ENCODE measurements at places on chromosomes 3 and 15.

DNA sequence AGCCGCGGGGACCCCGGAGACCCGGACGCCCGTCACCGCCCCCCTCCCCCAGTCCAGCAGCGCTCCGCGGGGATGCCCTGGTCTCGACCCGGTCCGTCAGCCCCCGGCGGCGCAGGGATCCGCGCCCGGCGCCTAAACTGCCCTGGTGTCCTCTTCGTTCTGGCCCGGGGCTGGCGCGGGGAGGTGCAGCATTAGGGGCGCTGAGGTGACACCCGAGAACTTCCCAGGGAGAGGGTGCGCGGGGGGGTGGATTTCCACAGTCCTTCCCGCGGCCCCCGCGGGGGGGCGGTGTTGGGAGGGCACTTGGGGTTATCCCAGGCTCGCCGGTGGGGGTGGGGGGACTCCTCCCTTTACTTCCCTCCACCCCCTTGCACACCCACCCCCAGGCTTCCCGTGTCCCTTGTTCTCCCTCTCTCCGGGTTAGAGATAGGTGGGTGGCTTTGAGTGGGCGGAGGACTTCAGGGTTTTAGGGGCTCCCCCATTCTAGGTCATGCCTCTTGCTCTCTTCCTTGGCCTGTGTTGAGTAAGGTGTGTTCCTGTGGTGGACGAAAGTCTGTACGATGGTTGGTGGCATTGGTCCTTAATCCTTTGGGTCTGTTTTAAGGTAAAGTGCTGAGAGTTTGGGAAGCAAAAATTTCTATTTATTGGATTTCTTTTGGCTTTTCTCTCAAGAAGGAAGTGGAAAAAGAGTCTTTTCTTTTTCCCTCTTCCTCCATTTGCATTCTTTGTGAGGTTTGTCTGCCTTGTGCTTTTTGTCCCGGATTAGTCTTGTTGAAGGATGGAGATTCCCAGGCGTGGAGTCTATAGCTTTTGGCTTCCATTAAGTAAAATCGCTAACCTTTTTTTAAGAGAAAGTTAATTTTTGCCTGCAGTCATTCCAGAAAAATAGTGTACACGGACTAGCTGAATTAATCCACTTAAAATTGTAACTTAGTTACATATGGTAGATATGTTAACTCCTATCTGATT lies 811 bp downstream of the SKIL start:
- DNase-seq, result peak; percentile 31

DNA sequence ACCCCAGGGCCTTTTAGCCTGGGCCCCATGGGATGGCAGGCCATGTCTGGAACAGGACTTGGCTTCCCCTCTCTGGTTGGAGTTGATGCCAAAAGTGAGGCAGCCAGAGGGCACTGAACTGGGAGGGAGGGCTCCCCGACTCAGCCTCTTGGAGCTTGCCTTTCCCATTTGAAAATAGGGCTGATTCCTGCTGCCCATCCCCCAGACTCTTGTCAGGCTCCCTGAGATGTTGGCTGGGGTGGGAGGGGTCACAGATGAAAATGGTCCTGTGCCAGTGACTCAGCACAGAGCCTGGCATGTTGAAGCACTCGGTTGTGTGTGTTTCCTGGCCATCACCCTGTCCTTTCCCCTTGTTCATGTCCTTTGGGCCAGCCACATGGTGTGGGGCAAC lies 6.6 kb downstream of the PPCDC start:
- DNase-seq, result no peak

DNA sequence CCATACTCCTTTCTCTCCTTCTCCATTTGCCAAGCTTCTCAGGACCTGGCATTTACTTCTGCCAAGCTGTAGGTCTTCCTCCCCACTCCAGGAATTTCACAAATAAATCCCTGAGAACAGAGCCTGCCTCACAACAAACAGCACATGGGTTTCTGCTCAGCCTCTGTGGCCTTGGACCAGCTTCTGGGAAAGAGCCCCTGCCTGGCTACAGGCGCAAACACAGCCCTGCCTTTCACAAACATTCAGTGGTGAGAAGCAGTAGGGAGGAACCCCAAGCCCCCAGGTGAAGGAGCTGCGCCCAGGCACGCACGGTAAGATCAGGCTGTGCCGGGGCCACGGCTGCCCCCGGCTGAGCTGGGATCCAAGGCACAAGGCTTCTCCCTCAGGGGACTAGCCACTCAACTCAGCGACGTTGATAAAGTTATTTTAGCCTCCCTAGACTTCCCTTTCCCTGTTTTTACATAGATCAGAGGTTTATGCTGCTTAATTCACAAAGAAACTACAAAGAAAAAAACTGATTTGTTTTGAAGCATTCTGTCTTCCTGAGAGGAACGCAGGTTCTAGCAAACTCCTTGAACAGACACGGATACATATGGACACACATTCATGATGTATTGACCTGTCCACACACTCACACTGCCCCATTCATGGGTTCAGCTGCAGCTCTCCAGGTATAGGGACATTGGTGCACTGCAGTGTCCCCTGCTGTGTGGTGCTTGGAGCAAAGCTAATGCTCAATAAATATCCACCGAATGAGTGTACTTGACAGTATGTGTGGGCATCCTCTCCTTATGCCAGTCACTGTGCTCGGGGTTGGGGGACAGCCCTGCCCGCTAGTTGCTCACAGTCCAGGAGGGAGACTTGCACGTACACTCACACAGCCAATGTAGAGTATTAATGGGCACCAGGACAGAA lies 25.4 kb downstream of the HES1 start:
- DNase-seq, result no peak

DNA sequence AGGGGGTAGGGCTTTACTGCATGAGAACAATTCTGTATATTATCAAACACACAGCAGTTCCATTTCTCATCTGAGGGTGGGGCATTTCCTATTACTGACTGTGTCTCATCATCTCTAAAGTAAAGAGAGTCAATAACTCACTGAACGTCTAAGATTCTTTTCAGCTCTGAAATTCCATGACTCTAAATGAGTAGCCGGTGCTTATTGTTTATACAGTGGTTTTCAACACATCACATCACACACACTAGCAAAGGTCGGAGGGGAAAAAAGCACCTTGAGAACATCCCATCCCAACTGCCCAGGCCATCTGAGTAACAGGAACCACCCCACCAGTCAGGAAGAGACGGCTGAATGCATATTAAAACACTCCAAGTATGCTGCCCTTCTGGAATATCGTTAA lies 196.0 kb downstream of the SUCLG2 start:
- DNase-seq, result no peak

DNA sequence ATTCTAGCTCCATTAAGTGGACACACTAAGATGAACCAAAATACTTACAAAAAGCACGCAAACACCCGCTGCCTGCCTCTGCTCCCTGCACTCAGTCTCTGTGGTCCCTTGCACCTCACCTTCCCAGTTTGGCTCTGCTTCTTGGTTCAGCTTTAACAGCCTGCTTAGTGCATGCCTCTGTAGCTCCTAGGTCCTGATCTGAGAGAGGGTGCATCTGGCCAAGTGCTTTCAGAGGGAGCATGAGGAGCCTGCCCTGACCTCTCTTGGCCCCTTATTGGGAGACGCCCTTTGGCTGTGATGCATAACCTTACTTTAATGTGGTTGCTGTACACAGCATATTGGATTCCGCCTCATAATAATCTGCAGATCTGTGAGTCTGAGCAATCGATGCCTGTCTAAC lies 21.2 kb upstream of the ATP10A start:
- DNase-seq, result no peak

DNA sequence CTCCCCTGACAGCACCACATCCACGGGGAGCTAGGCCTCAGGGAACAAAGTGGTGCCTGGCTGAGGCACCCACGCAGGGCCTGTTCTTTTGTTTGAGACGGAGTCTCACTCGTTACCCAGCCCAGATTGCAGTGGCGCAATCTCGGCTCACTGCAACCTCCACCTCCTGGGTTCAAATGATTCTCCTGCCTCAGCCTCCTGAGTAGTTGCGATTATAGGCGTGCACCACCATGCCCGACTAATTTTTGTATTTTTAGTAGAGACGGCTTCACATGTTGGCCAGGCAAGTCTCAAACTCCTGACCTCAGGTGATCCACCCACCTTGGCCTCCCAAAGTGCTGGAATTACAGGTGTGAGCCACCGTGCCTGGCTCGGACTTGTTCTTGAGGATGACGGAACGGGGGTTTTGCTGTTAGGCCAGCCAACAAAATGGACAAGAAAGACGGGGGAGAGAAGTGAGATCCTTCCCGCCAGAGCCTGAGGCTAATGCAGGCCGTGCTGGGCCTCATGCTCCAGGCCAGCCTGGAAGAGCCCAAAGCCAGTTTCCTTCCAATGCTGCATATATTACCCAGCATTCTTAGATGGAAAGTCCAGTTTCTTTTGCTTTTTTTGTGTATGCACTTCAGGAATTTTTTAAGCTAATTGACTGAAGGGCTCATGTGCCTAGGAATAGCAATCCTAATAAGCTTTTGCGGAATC lies 28.1 kb upstream of the FURIN start:
- no peak for DNase-seq

DNA sequence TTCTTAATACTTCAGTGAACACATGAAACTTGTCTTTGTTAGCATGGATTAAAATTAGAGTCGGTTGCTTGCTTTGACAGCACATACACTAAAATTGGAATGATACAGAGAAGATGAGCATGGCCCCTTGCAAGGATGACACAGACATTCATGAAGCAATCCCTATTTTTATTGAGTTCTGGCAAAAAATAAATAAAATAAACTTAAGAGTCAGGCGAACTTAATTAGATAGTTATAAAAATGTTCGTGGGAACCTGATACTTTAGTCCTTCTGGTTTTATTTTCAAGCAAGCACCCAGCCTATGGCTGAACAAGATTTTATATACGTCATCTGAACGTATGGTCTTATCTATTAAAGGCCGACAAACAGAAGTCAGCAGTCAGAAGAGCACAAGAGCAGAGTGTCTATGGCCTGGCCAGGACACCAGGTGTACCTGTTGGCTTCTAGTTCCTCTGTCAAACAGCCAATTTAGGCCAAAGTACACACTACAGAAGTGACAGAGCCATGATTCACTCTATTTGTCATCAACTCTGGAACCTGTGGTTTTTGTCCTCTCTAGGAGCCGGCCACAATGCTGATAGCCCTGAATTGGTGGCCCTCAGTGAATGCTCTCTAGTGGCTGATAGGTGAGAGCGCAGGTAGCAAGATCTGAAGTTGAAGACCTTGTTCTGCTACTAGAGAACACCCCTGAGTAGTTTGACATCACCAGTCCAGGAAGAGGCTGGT lies 64.3 kb downstream of the LEO1 start:
- DNase-seq, result peak; percentile 59

- DNase-seq, result no peak
Measured at GRCh38 chr15:39499681-39500080, 81.2 kb upstream of the THBS1 start.

DNA sequence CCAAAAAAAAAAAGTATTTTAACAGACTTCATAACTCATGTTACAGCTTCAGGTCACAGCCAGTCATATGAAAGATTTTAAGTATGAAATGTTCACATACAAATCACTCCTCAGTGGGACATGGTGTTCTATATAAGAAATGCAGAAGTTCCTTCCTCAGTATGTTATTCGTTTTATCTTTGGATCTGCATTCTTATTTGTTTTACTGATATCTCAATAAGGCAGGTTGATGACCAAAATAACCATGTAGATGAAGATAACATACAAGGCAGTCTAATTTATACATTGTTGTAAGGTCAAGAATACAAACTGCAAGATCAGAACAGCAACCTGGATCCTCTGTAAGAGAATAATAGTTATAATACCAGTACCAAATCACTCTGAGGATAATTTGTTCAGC lies 75.6 kb downstream of the CHAC1 start:
- DNase-seq, result no peak

- no peak for DNase-seq
Measured at GRCh38 chr3:64870876-64871646, 183.3 kb upstream of the ADAMTS9 start.

- peak; percentile 18 for DNase-seq
Measured at GRCh38 chr3:76500746-76501275, 539.1 kb upstream of the ROBO2 start.

DNA sequence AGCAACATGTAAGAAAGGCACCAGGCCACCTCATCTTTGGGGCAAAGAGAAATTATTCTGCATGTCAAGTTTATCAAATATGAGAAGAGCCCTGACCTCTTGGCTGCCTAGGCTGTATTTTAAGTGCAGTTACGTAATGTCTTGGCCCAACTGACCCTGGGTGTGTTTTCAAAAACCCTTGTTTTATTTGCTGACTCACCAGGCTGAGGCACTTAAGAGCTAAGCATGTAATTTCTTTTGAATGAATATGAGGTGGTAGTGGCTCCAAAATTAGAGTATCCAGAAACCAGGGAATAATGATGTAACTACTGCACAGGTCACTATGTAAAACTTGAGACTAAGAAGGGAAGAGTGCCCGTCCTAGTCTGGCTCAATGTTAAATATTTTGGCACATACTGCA lies 24.3 kb downstream of the PGPEP1L start:
- DNase-seq, result no peak

- DNase-seq, result no peak
Measured at GRCh38 chr3:25610167-25610566, 54.5 kb downstream of the TOP2B start.

GRCh38 chr3:15098503-15099363 lies at the start of gene RBSN:
TSS of gene RBSN (minus strand) at chr3:15099148. CDS start at chr3:15096120, 3,028 bp downstream.
- DNase-seq, result peak; percentile 95

DNA sequence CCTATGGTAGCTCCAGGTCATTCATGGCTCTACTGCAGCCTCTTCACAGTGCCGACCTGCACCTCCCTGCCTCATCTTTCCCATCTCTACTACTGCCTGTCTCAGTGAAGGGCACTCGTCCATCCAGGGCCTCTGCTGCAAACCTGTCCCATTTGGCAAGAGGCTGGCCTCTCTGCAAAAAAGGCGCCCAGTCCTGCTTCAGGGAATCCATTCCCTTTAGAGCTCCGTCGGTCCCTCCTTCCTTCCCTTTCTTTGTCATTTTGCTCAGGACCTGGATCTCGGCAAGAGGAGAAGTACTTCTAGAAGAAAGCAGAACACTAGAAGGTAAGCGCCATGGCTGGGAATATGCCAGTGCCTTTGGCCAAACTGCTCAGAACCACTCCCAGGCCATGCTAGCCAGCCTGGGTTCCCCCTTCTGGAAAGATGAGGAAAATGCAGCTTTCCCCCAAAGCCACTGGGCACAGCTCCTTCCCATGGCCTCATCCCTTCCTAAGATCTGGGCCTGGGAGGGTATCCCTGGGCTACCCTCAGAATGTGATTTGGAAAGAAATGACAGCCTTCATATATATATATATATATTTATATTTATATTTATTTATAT lies 6.4 kb upstream of the ISL2 start:
- peak; percentile 29 for DNase-seq

DNA sequence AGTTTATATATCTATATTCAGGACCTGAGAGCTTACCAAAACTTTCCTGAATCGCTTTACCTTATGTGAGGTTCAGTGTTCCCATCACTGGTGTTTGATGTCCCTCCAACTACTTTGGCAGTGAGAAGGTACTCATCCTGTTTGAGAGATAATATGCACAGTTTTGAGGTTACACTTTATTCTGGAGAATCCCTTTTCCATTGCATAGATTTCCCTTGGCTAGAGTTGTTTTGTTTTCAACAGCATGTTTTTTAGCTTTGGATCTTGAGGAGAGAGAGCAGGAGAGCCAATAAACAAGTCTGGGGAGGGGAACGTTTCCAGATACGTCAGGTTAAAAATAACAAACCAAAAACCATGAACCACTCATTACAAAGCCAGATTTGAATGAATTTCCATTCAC lies 33.6 kb downstream of the CD200 start:
- no peak for DNase-seq

GRCh38 chr3:138092023-138092422 lies 23.4 kb downstream of the DZIP1L start:
- DNase-seq, result no peak

All from SW 1271 (cell line).